CD4-positive, alpha-beta T cell treated with Interleukin-4 for 4 hours (primary cell): ENCODE measurements at places on chromosomes 11 and 22.

DNA sequence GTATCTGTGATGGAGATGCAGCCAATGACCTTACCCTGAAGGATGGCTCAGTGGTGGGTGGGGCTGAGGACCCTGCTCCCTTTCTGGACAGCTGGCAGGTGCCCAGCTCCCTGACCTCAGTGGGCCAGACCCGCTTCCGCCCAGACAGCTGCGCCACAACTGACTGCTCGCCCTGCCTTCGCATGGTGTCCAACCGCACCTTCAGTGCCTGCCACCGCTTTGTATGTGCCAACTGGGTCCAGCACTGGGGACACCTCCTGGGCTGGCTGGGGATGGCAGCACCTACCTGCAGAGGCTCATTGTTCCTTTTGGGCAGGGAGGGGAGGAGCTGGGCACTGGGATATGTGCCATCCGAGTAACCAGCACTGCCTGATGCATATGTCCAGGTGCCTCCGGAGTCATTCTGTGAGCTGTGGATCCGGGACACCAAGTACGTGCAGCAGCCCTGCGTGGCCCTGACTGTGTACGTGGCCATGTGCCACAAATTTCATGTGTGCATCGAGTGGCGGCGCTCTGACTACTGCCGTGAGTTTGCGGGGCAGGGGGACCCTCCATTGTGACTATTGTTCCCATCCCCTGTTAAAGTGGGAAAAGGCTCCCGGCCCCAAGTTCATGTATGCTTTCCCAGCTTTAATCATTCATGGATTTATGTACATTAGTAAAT, 84.8 kb downstream of the OTOG start:
- DNase-seq = no peak

DNA sequence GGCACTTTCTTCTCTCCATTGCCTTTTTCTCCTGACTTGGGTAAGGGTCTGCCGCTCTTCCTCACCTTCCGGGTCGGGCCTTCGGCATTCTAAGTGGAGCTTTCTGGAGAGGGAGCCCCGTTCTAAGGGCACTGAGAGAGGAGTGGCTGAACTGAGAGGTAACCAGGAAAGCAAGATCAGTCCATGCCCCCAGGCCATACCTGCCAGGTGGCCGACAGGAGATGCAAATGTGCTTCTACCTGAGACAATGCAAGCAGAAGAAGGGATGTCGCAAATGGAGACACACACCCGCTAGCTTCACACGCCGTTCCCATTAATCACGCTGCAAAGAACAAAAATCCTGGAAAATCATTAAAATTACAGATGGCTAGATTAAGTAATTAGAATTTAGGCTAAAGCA, 156.4 kb upstream of the TBCEL start:
- DNase-seq = no peak

- no peak for DNase-seq
These were observed 17.0 kb upstream of the KCNJ11 start for GRCh38 chr11:17405232-17406005.

DNA sequence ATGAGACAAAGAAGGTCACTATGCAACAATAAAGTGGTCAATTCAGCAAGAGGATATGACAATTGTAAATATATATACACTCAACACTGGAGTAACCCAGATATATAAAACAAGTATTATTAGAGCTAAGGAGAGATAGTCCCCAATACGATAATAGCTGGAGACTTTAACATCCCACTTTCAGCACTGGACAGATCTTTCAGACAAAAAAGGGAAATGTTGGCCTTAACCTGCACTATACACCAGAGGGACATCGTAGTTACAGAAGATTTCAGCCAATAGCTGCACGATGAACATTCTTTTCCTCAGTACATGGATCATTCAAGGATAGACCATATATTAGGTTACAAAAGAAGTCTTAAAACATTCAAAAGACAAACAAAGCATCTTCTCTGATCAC, 29.9 kb downstream of the PIWIL3 start:
- no peak for DNase-seq

- no peak for DNase-seq
These were observed 6.2 kb upstream of the APLP2 start for GRCh38 chr11:130063451-130063850.

- DNase-seq = no peak
These were observed 22.0 kb upstream of the IRAG1 start for GRCh38 chr11:10715571-10715970.

GRCh38 chr11:46669711-46670139, 30.7 kb downstream of the ARHGAP1 start:
- DNase-seq = peak; percentile 8

DNA sequence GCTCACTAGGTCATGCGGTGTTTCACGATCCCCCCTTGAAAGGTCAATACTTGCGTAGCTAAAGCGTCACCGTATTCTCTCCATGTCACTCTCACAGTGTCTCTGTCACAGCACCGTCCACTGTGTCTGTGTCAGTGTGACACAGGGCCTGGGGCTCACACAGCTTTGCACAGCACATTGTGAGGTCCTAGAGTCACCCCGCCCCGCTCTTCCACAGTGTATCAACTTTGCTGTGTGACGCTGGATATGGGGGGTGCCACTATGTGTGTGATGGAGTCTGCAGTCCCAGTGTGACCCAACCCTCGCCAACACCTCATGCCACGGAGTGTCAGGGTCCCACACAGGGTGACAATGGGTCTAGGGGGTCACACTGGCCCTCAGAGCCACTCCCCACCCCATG, 583 bp downstream of the P4HA3 start:
- no peak for DNase-seq

DNA sequence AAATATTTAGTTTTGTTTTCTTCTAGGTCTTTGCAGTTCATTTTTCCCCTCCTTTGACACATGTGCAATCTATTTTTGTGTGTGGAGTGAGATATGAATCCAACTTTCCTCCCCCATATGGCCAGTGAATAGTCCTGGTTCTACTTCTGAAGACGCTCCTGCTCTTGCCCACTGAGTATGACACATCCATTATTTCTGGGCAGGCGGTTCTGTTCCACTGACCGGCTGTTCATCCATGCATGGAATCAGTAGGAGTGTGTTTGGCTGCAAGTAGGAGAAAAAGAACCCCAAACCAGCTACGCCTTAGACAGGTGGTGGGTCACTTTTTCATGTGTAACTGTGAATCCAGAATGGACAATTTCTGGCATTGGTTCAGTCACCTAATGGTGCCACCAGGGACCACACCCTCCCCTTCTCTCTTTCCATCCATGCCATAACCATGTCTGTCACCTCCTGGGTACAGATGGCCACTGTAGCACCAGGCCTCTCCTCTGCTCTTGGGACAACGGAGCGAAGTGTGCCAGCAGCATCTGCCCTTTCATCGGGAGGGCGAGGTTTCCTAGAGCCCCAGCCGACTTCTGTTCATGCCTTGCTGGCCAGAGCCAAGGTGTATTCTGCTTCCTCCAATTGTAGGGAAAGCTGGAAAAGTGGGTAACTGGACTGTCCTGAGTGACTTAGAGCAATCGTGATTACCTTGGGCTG, 67.4 kb upstream of the SLC22A12 start:
- DNase-seq = no peak

DNA sequence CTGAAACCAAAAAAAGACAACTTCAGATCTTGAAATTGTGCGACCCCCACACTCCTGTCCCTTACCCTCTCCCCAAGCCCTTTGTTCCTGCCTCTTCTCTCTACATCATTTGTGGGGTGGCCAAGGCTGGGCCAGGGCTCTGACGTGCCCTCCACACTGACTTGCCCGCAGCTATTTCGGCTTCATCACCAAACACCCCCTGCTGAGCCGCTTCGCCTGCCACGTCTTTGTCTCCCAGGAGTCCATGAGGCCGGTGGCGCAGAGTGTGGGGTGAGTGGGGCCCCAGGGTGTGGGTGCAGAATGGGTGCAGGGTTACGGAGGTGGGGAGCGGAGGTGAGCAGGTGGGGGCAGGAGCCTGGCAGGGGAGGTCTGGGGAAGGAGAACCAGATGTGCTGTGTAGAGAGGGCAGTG, 9.5 kb downstream of the MAPK8IP2 start:
- no peak for DNase-seq

- DNase-seq = no peak
These were observed 787.7 kb downstream of the NTM start for GRCh38 chr11:132158091-132158490.

- DNase-seq = no peak
These were observed 12.6 kb upstream of the VSIG10L2 start for GRCh38 chr11:125933030-125933813.

GRCh38 chr22:37675930-37676735, 697 bp downstream of the LGALS1 start:
- DNase-seq = peak; percentile 32

DNA sequence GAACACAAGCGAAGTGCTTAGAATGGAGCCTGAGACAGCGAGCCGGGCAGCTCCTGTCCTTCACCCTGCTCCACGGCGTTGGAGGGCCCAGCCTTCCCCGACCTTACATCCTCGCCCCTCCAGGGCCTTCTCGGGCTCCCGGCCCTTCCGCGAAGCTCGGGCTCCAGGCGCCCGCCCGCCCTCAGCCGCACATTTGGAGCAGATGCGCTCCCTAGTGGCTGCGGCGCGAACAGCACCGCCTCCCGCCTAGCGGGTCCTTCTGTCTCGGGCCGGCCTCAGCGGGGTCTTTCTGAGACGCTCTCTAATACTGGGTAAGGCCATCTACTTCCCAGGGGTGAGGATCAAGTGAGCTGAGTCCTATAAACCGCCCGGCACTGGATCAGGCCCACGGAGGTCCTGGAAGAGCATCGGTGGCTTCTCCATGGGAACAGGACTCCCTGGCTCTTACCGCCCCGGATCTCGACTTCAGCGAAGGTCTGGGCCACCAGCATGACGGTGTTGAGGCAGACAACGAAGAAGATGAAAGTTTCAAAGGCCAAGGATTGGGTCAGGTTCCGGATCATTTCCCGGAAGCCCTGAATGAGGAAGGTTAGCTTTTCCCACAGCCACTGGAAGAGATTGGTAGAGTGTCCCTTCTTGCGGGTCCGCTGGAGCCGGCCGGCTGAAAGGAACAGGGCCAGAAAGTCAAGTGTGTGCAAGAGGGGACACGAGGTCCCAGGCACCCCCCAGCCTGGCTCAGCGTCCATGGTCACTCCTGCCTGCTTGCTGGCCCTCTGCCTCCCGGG, 3.7 kb downstream of the CATSPER1 start:
- DNase-seq = peak; percentile 51

DNA sequence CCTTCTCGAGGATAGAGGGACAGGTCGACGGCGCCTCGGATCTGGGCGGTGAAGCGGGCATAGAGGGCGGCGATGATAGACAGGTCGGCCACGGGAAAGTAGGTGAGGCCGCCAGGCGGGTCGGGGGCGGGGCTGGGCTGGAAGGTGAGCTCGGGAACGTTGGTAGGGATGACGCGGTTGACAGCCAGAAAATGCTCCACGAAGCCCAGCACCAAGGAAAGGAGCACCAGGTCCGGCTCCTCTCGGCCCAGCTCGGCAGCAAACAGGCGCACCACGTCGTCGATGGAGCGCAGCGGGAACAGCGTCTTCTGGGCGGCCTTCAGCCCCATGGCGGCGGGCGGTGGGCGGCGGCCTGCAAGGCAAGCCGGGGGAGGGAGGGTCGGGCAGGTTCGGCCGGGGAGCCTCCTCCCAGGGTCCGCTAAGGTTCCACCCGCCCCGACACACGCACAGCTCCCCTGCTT, 540 bp downstream of the MEN1 start:
- DNase-seq = no peak

DNA sequence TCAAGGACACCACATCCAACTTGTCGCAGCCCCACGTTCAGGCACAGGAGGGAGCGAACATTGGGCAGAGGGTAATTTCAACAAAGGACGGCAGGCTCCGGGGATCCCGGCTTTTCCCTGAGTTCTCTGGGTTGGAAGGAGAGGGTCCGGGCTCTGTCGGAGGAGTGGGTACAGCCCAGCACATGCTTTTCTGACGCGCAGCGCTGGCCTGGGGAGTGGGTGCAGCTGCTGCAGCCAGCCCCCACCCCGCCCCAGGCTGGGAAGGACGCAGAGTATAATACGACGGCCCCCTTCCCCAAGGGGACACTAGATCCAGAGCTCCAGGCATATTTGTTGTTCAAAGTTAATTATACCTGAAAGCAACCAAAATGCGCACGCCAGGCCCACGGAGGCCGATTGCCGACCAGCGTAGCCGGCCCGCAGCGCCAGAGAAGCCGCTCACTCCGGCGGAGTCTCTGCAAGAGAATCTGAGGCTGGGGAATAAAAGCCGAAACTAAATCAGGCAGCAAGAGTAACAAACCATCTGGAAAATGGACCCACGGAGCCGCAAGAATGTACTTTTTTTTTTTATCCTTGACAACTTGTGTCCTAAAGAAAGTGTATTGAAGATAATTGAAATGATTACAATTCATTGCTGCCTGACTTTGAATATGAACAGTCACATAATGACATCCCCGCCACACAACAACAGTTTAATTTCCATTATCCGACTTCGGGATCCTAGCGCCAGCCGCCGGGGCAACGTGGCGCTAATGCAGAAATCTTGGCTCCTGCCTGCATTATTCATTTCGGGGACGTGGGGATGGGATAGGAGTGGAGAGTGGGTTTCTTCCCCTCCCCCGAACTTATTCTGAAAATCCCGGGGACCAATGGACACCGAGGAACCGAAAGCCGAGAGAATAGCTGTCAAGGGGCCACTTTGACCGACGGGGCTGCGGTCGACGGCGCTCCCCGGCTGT, 14.0 kb upstream of the PAX6 start:
- DNase-seq = no peak

- DNase-seq = no peak
These were observed 14.7 kb downstream of the ZBTB44 start for GRCh38 chr11:130299978-130300377.

DNA sequence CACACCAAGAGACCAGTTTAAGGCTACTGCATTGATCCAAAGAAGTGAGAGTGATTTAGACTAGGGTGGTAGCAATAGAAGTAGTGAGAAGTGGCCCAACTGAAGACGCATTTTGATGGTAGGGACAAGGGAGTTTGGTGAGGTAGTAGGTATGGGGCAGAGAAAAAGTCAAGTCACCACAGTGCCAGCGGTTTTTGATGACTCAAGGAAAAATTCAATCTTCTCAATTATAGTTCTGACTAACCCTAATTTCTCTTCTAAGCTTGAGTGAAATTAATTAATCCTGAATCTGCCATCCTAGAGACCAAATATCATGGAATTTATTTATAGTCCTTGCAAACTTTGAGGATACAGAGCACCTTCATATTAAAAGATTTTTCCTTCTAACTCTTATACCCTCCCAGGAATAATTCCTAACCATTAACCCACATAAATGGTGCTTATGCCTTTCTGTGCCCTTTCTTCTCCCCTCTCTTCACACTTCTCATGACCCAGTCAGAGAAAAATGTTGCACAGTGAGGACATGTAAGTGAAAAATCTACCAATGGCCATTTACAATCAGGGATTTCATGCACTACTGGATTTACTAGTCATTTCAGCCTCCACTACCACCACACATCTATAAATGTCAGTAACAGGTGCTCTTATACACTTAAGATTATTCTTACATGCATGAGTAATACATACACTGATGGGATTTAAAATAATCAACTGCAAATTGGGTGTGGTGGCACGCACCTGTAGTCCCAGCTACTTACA, 45.9 kb upstream of the ARHGAP32 start:
- DNase-seq = no peak

DNA sequence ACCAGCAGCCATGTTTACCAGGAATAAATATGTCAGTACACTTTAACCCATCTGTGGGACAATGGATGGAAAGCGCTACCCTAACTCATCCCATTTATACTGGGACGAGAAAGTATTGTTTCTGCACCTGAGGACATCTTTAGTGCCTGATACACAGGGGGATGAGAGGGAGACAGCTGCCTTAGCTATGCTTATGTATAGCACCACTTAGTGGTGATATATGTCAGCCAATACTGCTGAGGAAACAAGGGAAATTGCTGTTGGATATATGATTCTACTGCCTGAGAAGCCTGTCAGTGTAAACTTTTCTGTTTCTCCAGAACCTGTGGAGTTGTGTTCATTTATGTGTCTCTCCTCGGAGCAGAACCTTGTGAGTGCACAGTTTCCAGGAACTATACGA, 13.3 kb upstream of the CEP295 start:
- no peak for DNase-seq
